ENCODE measurements at places on chromosomes 7 and 10. TPM values are rescaled to one million over a fixed set of nuclear protein-coding genes. Genes with fewer than 3 reads are reported as not detected.

GRCh38 chr10:129929343-129930292 is 34.5 kb downstream of the EBF3 start:
- ATAC-seq, result no peak

- ATAC-seq, result no peak
Observed at GRCh38 chr7:105810556-105810955, 65.8 kb downstream of the ATXN7L1 start.

The ZNF467 gene
- 15.4 TPM for total RNA-seq

The CUBN gene
- total RNA-seq, result 2.1 TPM

DNA sequence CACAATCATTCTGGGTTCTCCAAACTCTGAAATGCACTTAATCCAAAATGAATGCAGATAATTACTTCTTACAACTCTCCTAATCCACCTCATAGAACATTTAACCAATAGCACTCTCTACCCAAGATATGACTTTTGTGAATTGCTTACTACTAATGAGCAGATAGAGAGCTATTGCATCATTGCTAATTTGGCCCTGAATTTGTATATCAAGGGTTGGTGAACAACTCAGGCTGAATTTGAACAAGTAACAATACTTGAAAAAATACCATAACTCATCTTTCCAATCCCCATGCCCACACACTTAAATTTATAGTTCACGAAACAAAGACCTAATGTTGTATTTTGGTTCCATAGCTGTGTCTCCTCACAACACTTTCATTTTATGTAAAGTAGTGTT is 246.0 kb downstream of the TSPAN12 start:
- no peak for ATAC-seq

DNA sequence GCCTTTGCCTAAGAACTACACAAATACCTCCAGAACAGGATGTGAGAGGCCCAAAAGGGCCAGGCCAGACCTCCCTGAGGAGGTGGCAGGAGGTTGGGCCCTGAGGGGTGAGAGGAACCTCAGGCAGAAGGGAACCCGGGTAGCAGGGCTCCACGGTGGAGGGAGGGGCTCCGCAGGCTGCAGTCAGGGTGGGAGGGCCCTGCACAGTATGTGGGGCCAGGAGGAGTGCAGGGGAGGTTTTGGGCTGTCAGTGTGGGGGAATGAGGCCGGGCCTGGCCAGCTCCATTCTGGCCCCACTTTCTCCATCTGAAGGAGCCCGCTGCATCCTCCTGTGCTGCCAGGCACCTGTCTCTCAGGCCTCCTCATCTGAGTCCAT is 25.9 kb downstream of the DNAJB12 start:
- ATAC-seq, result no peak

The SLC18A2 gene
- total RNA-seq, result 0.93 TPM

Data from gastroesophageal sphincter (tissue), 4 donors.